Islet precursor cell (in vitro differentiated cells): ENCODE measurements at places on chromosomes 5 and 9.
A peak's percentile ranks its signal among the peaks of the same experiment; 100 is the strongest.

GRCh38 chr5:98095072-98095471 is 678.4 kb upstream of the RGMB start:
- no peak for DNase-seq

DNA sequence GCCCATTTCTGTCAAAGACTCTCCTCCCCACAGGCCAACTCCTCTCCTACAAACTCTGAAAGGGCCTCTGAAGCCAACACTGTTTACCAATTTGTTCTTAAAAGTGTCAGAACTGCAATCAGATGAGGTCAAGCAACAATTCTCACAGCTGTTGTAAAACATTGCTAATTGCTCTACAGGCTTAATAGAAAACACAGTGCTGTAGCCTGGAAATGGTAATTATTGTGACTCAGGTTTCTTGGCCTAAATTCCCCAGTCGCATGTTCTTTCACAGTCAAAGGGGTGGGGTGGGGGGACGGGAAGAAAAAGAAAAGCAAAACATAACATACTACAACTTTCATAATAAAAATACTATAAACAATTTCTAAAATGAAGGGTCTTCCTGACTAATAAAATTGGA is 343.2 kb downstream of the DMAC1 start:
- DNase-seq: no peak

GRCh38 chr5:155844542-155844941 is 482.4 kb upstream of the SGCD start:
- no peak for DNase-seq

GRCh38 chr9:78238046-78239038 is 2.5 kb downstream of the CEP78 start:
- DNase-seq: no peak

- DNase-seq: no peak
These were observed 302.4 kb upstream of the FAM174A start for GRCh38 chr5:100232736-100233135.

- DNase-seq: peak; percentile 85
These were observed 28.8 kb downstream of the ADAMTSL2 start for GRCh38 chr9:133563291-133563796.

DNA sequence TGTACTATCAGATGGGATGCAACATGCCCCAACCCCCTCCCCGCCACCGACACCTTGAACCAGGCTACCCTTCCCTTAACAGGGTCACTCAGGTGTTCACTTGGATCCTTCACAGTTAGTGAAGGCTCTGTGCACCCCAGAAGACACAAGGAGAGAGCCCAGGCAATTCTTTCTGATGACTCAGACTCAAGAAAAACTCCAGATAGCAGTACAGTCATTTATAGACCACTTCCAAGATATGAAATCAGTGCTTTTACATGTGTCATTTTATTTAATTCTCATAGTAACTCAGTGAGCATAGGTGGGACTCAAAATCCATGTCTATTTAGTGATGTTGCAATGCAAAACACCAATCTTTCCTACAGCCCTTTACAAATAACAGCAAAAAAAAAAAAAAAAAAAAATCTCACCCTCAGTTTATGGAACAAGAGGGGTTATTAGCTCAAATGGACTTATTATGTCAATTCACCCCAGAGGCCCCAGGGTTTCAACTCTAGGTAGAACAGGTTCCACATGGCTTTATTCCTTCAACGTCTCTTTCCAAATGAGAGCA is 71.9 kb downstream of the FOXD1 start:
- DNase-seq: no peak

DNA sequence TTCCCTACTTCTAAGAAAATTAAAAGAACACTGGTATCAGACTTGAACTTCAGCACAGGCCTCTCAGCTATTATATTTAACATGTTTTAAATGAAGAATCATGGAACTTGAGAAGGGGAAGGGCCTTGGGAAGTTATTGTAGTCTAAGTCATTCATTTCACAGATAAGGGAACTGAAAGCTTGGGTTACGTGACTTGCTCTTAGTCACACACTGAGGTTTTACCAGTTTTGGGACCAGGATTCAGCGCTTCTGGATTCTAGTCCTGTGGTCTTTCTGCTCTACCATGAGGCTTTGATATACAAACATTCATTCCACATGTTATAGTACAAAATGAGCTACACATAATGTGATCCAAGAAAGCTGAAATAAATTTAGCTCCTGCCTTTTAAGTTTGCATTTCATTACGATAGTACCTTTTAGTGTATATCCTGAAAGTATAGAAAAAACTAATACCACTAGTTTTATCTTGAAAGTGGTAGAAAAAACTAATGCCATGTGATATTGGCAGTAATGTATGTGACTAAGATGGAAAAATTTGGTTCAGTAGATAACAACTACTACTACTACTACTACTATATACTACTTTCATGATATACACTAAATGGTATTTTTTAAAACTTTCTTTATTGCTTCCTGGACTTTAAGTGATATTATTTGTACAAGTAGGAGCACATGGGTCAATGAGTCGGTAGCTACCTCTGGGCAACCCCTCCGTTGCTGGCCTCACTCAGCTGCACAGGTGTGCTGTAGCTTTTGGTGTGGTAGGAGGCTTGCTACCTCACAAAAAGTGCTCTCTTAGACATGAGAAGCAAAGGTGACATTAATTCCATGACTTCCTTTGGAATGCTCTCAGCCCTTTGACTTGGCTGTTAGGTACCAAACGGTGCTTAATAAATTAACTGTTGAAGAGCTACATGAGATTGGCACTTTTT is 40.7 kb downstream of the F2RL2 start:
- no peak for DNase-seq

GRCh38 chr5:132017738-132018625 is 6.5 kb upstream of the ACSL6 start:
- DNase-seq: no peak

DNA sequence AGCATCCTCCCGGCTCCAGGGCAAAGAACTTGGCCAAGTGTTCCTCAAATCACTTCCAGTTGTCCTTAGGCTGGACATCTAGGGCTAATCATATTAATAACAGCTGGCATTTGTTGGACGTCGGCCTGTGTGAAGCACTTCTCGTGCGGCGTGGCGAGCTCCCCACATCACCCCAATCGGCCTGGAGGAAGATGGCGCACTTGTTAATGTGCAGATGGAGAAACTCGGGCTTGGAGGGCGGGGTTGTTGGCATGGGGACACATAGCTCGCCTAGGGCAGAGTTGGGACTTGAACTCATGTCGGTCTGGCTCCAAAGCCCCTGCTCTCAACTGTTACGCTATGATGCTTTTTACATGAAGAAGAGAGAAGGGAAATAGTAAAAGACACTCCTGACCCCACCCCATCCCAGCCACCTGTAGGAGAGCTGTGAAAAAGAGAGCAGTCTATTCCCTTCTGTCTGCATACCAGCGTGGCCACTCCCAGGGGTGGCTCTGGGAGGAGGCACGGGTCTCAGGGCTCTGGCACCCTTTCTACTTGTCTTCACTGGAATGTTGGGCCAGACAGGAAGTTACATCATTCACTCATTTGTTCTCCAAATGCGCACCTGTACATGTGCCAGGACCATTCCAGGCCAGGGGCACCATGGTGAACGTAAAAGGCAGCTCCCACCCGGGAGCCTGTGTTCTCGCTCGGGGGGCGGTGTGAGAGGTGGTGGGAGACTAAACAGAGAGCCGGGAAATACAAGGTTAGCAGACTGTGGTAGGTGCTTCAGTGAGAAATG is 12.8 kb upstream of the NUP214 start:
- no peak for DNase-seq

- DNase-seq: no peak
These were observed 42.1 kb upstream of the TMOD1 start for GRCh38 chr9:97459326-97459725.

DNA sequence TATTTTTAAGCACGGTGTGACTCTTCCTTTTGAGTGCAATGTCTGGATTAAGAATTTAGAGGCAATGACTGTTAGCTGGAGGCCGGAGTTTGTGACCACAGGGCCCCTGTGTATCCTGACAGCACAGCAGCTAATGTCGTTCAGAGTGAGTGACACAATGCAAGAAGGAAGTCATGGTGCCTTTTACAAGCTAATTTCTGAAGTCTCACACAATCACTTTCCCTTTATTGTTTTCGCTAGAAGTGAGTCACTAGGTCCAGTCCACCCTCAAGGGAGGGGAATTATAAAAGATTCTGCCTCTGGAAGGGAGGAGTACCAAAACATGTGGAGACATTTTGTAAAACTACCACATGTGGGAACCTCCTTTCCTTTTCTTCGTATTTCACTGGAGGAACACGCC is 185.5 kb upstream of the FGF10 start:
- peak; percentile 50 for DNase-seq

DNA sequence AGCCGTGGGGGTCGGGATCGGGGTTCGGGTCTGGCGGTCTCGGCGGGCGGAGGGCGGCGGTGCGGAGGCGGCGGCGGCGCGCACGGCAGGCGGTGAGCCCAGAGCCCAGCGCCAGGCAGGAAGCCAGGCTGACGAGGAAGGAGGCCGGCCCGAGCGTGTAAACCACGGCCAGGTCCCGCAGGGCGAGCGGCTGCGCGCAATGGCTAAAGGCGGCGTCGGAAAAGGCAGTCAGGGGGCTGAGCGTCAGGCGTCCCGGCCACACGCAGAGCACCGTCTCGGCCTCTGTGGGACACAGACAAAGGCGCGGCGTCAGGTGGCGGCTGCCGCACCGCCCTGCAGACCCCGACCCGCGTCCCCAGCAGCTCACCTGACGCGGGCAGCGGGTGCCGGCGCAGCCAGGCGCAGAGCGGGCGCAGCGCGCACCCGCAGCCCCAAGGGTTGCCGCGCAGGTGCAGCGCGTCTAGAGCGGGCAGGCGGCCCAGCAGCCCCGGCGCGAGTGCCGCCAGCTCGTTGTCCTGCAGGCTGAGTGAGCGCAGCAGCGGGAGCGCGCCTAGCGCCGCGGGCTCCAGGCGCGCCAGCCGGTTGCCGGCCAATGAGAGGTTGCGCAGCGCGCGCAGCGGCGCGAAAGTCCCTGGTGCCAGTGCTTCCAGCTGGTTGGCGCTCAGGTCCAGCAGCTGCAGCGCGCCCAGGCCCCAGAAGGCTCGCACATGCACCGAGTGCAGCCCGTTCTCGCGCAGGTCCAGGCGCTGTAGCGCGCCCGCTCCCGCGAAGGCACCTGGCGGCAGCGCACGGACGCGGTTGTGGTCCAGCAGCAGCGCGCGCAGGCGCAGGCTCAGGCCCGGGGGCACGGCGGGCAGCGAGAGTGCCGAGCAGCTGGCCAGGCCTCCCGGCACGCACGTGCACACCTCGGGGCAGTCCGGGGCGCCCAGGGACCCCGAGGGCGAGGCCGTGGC is 671 bp downstream of the LRRC26 start:
- DNase-seq: peak; percentile 72

DNA sequence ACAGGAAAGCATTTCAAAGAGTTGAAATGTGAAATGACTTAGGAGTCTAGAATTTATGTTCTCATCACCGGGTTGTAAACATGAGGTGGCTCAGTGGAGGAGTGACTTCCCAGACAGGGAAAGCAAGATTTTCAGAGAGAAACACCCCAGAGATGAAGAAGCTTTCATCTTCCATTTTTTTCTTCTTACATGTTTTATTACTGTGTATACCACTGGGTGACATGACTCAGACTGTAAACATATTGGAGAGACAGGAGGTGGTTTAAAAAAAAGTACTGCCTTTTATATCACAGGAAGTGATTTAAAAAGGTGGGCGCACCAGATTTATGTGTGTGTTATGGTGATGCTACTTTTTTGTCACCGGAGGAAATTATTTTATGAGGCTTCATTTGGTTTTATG is 209.1 kb upstream of the TUT7 start:
- no peak for DNase-seq

GRCh38 chr5:106142116-106142515 is 1528.6 kb downstream of the EFNA5 start:
- DNase-seq: no peak

- DNase-seq: no peak
These were observed 90.8 kb downstream of the COL23A1 start for GRCh38 chr5:178499352-178499751.

DNA sequence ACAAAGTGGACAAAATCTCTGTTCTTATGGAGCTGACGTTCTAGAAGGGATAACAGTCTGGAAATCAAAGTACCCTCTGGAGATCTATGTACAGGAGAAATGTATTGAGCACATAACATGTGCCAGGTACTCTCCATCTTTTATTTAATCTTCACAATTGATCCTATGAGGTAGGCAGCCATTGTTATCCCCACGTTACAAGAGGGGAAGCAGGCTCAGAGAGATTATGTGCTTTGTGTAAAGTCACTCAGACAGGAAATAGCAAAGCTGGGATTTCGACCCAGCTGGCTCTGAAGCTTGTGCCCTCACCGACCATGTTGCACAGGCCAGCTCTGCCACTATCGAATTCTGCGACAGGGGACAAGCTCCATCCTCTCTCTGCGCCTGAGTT is 21.5 kb downstream of the PDGFRB start:
- no peak for DNase-seq

DNA sequence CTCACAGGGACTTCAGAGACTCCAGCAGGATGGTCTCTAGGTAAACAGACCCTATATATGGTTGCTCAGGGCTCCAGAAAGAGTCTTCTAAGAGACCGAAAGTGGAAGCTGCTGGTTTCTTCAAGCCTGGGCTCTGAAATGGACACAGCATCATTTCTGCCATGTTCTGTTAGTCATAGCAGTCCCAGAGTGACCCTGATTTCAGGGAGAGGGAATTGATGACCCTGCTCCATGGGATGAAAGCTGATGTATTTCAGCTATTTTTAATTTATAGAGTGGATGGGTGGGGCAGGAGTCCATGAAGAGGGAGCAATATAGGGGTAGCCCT is 135.3 kb downstream of the FBXL7 start:
- no peak for DNase-seq

GRCh38 chr5:146624179-146624578 is 108.2 kb upstream of the GPR151 start:
- no peak for DNase-seq

DNA sequence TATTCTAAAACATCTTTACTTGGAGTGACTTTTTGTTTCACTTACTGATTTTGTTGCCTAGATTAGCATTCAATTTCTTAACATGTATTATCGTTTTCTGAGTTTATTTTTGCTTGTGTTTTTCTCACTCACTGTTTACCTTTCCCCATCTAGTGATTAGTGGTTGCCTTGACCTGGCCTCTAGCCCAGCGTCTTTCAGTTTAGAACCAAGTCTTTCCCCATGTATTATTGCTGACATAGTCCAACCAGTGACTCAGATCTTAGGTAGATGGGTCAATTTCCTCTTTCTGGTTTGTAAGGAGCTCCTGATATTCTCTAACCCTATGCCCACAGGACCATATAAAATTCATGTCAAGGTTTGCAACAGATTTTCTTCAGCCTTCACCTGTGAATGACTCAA is 135.5 kb downstream of the PRR16 start:
- DNase-seq: no peak
